ENCODE measurements at places on chromosomes 6 and 20. TPM values are rescaled to one million over a fixed set of nuclear protein-coding genes. Genes with fewer than 3 reads are reported as not detected.

PRICKLE4 gene
- 1.4 TPM for polyA plus RNA-seq

OPRM1 gene
- not detected for polyA plus RNA-seq

CFB gene
- polyA plus RNA-seq: 23.8 TPM

PCIF1 gene
- 25.8 TPM for polyA plus RNA-seq

MAP1LC3A gene
- polyA plus RNA-seq: 24.8 TPM

STX11 gene
- polyA plus RNA-seq: 3.2 TPM

ZNF341 gene
- polyA plus RNA-seq: 1.9 TPM

FAM83B gene
- polyA plus RNA-seq: 0.09 TPM

SLC22A7 gene
- polyA plus RNA-seq: not detected

IP6K3 gene
- 0.56 TPM for polyA plus RNA-seq

TMEM244 gene
- polyA plus RNA-seq: not detected

RPS10 gene
- polyA plus RNA-seq: 2,333 TPM

LTB gene
- 6.7 TPM for polyA plus RNA-seq

GPX5 gene
- not detected for polyA plus RNA-seq

CLPSL1 gene
- not detected for polyA plus RNA-seq

C6orf52 gene
- 1.9 TPM for polyA plus RNA-seq

SLC16A10 gene
- 3.4 TPM for polyA plus RNA-seq

TFB1M gene
- 8.5 TPM for polyA plus RNA-seq

E2F1 gene
- 2.0 TPM for polyA plus RNA-seq

FOXA2 gene
- polyA plus RNA-seq: not detected

ULBP3 gene
- 0.56 TPM for polyA plus RNA-seq
